Heart right ventricle (tissue), 16 donors: ENCODE measurements at places on chromosomes 11 and 22.
A peak's percentile ranks its signal among the peaks of the same experiment; 100 is the strongest.

DNA sequence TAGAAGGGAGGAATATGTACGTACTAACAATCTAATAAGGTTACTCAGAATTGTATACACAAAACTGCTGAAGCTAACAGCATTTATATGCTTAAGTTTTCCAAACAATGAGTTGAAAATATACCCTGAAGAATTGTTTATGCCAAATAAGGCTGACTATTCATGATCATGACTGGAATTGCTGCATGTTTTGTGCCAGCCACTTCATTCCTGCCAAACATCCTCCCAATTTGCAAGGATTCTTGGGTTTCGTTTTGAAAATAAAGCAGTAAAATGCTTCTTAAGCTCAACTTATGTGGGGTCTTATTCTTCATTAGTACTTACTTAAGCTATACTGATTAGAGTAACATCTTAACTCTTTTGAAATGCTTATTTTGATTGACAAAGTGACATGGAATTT, 149.0 kb downstream of the SPON1 start:
- no peak for DNase-seq

- peak; percentile 67 for DNase-seq
Measured at GRCh38 chr22:31102441-31103081, 4.8 kb downstream of the SELENOM start.

GRCh38 chr22:25777870-25778269, 35.9 kb downstream of the MYO18B start:
- no peak for DNase-seq

DNA sequence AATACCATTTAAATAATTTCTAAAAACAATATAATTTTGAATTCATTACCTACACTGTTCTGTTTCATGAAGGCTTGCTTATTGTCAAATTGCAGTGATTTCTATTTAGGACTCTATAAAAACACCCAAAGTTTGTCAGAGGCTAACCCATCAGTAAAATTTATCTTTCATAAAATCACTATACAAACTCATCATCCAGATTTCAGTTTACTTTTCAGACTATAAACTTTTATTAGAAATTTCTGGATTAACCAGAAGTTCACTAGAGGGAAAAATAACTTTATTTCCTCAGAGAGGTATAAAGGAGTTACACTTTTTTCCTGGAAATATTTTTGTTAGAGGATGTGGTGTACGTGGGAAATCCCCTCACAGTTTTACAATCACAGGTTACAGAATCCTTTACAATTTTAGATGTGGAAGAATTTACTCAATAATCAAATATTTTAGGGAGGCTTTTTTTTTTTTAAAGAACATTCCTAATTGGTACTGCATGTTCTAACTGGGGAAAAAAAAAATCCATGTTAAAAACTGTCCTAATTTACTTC, 176.7 kb downstream of the SWAP70 start:
- no peak for DNase-seq

GRCh38 chr11:9787260-9787659, 123.4 kb downstream of the SWAP70 start:
- no peak for DNase-seq

DNA sequence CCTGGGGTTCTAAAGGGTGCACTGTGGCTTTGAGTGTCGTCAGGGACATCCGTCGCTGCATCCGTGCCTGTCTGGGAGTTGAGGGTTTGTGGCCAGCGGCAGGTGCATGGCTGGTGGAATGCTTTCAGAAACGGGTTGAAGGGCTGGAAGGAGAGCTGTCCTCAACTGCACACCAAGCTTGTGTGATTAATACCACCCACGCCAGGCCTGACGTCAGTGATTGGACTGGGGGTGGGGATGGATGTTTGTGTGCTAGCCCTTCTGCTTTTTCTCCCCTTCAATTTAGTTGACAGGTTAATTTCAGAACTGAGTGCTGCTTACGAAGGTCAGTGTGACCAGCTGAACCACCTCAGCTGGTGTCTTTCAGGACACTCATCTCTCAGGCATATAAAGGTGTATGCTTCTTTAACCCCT, 3.2 kb upstream of the GAB2 start:
- peak; percentile 56 for DNase-seq

GRCh38 chr11:97856666-97857065, 1164.1 kb upstream of the CNTN5 start:
- no peak for DNase-seq

GRCh38 chr11:23202611-23203010, 342.3 kb upstream of the CCDC179 start:
- no peak for DNase-seq

DNA sequence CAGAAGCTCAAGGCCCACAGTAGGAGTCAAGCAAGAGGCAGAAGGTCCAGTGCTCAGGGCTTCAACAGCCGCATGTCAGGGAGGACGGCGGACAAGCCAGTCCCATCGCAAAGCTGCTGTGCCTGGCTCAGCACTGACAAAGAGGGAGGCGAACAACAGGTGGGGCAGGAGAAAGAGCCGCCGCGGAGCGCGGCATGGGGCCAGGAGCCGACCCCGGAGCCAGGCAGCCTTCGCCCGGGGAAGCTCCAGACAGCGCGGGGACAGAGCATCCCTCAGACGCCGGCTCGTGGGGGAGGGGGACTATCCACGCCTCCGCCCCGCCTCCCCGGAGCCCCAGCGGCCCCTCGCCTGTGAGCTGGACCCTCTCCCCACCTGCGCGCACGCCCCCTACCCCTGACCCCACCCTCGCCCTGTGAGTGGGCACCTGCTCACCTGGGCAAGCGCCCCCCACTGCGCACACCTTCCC, 369 bp downstream of the DHCR7 start:
- DNase-seq, result no peak

DNA sequence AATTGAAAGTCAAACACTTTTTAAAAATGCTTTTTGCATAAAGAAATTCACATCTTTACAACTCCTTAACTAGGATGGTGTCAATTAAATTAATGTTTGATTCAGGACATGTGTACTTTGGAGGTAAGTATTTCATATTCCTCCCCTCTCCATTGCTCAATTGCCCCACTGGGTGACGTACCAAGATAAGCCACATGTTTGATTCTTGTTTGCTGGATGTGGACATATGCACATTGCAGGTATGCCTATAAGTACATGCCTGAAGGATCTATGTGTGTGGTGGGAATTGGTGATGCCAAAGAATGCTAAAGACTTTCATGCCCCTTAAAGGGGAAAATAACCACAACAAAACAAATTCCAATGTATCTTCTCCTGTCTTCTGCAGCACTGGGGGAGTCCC, 5.8 kb downstream of the CD44 start:
- DNase-seq, result no peak
